ENCODE measurements at places on chromosomes 5 and 9.

GRCh38 chr9:129471201-129472019 lies 149.5 kb downstream of the C9orf50 start:
- DNase-seq: no peak

DNA sequence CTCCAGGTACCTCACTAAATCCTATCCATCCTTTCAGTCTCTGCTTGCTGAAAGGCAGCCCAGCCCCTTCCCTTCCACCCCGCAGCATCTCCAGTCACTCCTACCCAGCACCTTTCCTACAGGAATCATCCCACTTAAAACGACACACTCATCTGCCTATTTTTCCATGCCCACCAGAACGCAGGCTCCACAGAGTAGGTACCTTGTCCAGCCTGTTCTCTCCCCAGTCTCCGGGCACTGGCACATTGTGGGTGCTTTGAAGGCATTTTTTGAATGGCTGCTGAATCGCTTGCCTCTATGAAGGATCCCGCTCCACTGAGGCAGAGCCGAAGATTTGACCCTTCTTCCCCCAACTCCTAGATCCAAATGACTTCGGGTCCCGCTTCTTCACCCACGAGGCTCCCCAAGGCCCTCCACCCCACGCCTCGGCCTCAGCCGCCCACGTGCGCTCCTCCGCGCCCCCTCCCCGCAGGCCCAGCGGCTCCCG lies 15.6 kb downstream of the LHX6 start:
- DNase-seq: no peak

DNA sequence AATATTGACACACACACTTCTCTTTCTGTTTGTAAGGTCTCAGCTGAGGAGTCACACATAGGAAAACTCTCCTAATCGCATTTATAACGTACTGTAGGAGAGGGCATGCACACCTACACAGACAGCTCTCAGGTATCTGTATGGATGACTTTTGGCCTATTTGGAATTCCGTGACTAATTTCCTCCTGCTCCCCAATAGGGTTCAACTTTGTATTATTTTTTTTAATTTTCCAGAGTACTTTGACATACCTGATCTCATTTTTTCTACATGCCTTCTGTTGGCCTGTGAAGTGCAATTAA lies 195.9 kb downstream of the ARHGAP26 start:
- DNase-seq: no peak

GRCh38 chr5:50663636-50664035 lies 2.8 kb upstream of the PARP8 start:
- DNase-seq: peak; percentile 66

- DNase-seq: no peak
Observed at GRCh38 chr5:38923661-38924451, 78.0 kb downstream of the OSMR start.
